ENCODE measurements at places on chromosomes 2 and 18.

DNA sequence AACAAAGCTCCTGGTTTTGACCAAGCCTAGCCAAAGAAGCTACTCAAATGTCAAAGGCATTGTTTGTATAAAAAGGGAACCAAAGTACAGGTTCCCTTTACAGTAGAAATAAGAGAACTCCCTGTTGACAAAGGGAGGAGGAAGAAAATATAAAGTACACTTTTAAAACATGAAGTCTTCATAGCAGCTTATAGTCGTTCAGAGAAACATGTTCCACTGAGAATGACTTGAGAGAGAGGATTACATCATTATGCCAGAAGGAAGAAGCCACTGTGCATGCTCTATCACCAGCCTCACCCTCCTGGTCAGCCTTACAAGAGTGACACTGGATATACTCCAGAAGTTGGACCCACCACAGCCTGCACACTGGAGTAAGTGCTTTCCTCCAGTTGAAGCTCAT, 2.5 kb upstream of the DHRS9 start:
- no peak for DNase-seq

- DNase-seq, result no peak
Observed at GRCh38 chr18:69980509-69980908, 32.8 kb upstream of the CD226 start.

DNA sequence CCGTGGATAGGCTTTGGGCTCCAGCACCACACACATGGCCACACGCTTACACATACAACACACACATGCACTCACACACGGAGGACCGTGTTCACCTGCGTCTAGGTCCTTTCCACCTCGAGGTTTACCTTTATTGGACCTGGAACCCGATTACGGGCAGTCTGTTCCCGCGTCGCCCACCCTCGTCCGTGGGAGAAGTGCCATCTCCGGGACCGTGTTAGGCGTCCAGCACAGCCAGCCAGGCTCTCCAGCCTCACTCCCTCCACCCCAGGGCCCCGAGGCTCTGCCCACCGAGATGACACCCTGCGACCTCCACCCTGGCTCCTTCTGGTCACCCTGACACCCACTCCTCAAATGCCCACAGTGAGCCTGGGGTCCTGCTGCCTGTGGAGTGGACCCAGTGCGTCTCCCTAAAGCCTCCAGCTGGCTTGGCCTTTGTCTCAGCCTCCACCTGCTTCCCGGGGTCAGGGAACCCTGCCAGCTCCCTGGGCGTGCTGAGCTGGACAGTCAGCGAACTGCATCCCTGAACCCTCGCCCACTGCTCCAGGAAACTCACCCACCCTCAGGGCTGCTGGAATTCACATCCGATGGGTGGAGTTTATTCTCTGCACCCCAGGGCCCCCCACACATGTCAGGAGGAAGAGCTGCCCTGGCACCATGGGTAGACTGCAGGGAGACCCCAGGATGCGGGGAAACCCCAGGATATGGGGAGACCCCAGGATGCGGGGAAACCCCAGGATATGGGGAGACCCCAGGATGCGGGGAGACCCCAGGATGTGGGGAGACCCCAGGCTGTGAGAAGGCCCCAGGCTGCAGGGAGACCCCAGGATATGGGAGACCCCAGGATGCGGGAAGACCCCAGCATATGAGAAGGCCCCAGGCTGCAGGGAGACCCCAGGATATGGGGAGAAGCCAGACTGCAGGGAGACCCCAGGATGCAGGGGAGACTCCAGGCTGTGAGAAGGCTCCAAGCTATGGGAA, 33.0 kb downstream of the ADI1 start:
- DNase-seq, result no peak

DNA sequence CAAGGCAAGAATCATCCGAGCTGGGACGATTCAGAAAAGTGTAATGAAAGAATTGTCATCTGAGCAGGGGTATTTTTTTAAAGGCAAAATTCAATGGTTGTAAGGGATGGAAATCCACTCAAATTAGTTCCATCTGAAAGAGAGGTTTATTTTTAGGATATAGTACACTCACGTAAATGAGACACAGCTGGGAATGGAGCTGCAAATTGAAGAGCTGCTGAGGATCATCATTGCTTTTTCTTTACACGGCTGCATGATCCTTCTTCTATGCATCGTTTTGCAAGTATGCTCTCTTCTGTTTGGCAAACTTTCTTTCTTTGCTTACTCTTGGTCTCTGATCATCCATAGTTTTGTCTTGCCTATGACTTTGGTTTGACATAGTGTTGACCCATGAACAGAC, 27.4 kb upstream of the CUL3 start:
- DNase-seq, result no peak

DNA sequence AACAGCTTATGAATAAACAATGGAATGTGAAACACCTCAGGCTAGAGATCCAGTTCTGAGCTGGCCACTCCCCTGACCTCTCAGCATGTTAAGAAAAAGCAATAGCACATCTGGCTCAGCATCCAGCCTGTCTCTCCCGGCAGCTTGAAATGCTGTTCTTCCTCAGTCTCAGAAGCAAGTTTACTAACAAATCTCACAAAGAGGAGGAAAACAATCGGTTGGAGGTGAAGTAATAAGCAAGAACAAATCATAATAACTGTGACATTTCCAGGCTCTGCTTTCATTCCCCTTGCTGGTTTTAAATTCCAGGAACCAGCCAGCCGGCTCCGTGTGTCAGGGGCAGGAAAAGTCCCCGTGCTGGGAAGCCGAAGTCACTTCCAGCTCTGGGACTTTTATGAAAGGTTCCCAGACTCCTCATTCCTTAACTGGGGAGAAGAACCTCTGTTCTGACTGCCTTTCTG, 133.9 kb upstream of the ARL4C start:
- no peak for DNase-seq

Data from nucleus accumbens (tissue), 56 donors.